Hematopoietic multipotent progenitor cell treated with erythropoietin and hydrocortisone succinate and interleukin-3 and kit ligand, for 6 days (in vitro differentiated cells): ENCODE measurements at places on chromosomes 11 and 22.

GRCh38 chr11:8369592-8370205 is 106.0 kb upstream of the LMO1 start:
- DNase-seq = no peak

DNA sequence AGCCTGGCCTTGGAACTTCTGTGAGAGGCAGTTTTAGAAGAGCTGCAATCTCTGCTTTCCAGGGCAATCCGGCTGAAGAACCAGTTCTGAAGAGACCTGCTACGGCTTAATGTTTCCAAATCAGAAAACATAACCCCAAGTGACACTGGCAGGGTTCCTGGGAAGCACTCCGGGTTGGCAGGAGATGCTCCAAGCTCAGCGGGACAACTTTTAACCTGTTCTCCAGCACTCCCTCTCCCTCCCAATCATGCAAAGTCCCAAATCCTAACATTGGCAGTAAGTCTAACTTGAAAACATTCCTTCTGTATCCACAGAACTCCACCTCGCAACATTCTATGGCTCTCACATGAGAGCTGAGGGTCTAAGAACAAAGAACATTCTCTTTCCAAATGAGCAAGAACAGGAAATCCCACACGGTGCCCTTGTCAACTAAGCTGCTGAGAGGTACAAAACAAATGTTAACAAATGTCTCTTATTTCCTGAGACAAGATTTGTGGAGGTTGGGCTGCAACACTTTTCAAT is 48.5 kb upstream of the MN1 start:
- DNase-seq = no peak

- no peak for DNase-seq
Observed at GRCh38 chr11:71062199-71062598, 190.2 kb downstream of the SHANK2 start.

DNA sequence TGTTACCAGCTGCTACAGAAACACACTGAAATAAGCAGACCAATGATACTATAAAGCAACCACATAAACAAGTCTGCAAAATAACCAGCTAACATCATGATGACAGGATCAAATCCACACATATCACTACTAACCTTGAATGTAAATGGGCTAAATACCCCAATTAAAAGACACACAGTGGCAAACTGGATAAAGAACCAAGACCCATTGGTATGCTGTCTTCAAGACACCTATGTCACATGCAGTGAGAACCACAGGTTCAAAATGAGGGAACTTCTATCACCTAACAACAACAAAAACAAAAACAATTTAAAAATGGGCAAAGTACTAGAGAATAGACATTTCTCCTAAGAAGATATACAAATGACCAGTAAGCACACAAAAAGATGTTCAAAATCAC is 89.9 kb downstream of the ARHGAP32 start:
- no peak for DNase-seq

DNA sequence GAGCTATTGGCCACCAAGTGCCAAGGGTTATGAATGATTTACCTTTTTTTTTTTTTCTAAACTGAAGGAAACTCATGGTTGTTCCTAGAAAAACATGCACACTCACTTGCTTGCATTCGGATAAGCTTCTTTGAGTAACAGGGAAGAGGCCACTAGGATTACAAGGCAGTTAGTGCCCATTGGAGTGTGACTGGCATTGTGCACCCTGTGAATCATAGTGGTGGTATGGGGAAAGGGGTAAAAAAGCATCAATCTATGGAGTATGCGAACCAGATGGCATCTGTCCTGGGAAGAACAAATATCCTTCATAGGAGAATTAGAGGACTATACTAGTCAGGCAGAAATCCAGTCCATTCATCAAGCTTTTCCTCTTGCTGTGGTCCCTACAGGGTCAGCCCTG is 24.2 kb downstream of the CD44 start:
- no peak for DNase-seq

GRCh38 chr11:73461964-73462363 is 85.8 kb downstream of the RELT start:
- DNase-seq = peak; percentile 21

DNA sequence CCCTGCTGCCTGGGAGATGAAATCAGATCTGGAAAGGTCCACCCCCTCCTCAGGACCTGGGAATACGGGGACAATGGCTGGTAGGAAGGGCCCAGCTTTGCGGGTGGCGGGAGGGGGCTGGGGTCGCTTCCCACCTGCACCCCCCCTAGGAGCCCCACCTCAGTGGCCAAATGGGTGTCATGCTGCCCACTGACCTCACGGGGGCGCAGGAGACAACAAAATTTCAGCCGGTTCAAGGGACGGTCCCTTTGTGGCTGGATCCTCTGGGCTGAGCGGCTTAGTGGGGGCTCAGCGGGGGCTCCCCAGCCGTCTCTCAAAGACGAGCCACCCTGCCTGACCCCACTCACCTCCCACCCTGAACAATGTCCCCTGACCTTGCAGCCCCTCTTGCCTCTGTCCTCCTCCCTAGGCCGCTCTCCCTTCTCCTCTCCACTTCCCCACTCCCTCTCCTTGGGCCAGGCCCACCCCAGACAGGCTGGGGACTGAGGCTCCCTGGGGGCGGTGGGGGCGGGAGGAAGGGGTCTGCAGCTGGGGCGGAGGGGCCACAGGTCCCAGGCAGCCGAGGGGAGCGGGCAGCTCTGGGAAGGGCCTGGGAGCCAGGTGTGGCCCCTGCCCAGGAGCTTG is 39.3 kb upstream of the H19 start:
- DNase-seq = no peak

DNA sequence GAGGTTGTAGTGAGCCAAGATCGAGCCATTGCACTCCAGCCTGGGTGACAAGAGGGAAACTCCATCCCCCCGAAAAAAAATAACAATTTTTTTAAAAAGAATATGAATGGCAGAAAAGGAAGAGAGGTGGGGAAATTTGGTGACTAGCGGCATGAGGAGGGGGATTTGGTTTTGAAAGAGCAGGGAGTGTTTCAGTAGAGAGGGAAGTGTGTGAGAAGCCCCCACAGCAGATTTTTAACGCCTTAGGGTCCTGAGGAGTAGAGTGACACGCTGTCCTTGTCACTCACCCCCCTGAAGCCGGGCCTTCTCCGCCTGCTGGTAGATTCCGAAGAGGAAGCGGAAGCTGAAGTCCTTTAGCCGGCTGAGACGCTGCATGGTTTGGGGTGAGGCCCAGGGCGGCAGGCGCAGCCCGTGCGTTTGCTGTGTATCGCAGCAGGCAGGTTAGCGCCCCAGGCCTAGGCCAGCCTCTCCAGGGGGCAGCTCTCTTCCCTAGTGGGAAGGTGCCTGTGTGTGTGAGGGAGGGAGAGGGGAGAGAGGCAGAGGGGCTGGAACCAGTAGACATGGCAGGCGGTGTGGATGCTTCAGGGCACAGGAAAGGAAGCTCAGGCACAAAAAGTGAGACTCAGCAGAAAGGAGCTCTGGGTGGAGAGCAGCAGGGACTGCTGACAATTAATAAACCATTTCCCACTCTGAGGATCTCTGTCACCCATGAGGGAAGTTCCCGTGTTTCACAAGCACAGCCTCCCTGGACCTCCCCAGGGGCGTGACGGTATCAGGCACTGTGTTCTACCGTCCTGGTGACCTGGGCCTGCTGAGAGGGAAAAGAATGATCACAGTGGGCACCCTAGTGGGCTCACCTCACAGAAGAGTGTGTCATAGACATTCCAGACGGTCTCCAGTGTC is 3.9 kb downstream of the ACP2 start:
- no peak for DNase-seq

GRCh38 chr11:128424271-128424711 is 163.1 kb downstream of the ETS1 start:
- DNase-seq = no peak

DNA sequence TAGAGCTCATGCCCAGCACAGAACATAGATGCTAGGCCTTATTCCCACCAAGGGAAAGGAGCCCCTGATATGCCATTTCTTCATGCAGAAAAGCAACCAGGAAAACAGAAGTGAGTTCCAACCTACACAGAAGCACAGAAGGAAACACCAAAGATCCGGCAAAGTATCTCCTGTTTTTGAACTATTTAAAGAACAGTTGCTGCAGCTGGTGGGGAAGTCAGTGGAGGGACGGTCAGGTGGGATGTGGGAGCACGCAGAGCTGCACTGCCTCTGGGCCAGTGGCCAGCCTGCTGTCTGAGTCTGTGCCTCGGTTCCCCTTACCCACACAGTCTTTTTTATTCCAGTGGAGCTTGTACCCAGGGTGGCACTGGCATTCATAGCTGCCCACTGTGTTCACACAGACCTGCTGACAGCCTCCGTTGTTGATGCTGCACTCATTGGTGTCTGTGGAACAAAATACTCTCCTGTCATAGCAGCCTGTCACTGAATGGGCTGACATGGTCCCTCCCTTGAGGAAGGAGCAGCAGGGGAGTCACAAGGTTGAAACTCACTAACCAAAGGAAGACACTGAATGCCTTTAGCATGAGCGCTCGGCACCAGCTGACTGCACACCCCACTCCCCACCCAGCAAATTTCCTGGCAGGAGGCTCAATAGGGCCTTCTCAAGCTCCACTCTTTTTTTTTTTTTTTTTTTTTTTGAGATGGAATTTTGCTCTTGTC is 37.9 kb downstream of the SCUBE2 start:
- no peak for DNase-seq

- DNase-seq = no peak
Observed at GRCh38 chr22:37101311-37102066, 8.0 kb downstream of the TMPRSS6 start.

DNA sequence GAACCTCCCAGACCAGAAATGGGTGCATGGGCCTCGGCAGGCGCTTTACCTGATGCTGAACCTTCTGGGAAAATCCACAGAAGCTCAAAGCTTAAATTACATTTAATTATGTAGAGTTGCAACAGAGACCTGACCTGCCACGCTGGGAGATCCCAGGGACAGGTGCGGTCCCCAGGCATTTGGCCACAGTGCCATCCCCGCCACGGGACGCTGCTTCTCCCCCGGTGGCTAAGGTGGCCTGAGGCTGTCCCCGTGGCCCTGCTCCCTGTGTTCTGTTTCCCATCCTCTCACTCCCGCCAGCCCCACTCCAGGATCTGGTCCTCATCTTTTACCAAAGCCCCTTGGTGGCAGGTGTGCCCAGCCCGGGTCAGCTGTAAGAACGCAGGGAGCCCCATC is 39.6 kb downstream of the GRAMD4 start:
- DNase-seq = no peak

- no peak for DNase-seq
Observed at GRCh38 chr11:104572279-104572678, 326.0 kb downstream of the CASP12 start.
